ENCODE measurements at places on chromosomes 7 and 10. TPM values are rescaled to one million over a fixed set of nuclear protein-coding genes. Genes with fewer than 3 reads are reported as not detected.
A peak's percentile ranks its signal among the peaks of the same experiment; 100 is the strongest.

DNA sequence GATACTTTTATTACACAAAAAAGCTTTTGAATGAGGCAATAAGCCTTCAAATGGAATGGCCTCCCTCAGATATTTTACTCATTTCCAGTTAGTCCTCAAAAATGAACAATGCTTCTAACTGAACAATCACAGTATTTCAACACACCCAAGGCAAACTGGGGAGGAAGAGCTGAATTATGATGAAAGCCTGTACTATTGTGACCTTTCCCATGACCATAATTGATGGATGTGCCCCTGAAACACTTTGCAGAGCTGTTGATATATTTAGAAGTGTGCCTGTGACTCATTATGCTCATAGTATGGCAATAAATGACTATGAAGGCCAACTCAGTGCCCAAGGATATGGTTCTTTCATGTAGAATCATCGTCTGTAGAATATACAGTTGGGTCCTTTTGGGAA, 248.1 kb downstream of the AHR start:
- DNase-seq, result no peak
- no peak overlapping the region for H3K4me3 ChIP-seq
- no peaks in the 10 kb centered on the region for H3K4me1 ChIP-seq
- no peaks in the 10 kb centered on the region for H3K27me3 ChIP-seq
- H3K36me3 ChIP-seq, result no peaks in the 10 kb centered on the region

DNA sequence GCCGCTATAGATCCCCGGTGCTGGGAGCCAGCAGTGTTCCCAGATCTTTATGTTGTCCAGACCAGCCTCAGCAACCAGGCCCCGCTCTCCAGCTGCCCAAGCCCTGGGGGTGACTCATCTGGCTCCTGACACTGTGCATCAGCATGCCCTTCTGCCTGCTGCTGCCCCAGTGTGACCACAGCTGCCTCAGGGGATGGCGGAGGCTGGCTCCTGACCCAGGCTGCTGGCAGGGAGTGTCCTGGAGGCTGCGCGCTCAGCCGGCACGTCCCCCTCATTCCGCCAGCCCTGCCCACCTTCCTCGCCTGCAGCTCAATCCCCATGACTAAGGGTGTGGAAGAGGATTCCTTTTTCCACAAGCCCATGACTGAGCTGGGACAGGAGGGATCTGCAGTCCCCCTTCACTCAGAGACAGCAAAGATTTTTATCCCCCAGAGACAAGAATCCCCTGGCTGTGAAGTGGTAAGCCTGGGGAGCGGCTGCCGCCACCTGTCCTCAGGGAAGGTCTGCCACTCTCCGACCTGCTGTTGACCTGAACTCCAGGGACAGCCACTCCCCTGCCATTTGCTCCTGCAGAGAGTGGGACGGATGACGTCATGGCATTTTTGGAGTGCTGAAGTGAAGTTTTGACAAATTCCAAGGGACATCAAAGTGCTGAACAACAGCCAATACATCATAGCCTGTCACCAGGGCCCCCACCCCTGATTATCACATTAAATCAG, 182.8 kb upstream of the BMPER start:
- no peak overlapping the region for H3K27ac ChIP-seq
- no peak overlapping the region for H3K4me3 ChIP-seq

GRCh38 chr10:61970182-61971002, 68.9 kb downstream of the ARID5B start:
- no peaks in the 10 kb centered on the region for H3K27me3 ChIP-seq
- H3K36me3 ChIP-seq, result peaks cover 8% of the 10 kb centered on the region
- peaks cover 61% of the 10 kb centered on the region for H3K4me1 ChIP-seq
- DNase-seq, result no peak
- no peak overlapping the region for H3K27ac ChIP-seq
- H3K4me3 ChIP-seq, result no peak overlapping the region

The UBTD1 gene
- 1.6 TPM for total RNA-seq

DNA sequence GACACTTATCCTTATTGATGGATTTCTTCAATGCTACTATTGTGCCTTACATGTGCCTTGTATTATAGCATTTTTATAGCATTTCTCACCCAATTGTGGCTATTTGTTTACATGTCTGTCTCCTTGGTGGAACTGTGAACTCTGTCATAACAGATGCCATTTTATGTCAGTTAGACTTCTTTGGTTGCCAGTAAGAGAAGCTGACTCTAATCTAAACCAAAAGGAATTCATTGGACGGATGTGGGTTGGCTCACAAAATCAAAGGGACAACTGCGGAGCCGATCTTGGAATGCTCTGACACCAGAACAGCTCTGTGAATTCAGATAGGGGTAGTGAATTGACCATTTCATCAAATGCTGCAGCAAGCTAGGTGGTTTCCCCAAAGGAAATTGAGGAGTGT, 15.0 kb downstream of the GARIN1A start:
- H3K4me3 ChIP-seq, result no peak overlapping the region
- H3K27me3 ChIP-seq, result no peaks in the 10 kb centered on the region
- DNase-seq, result no peak
- no peaks in the 10 kb centered on the region for H3K36me3 ChIP-seq
- H3K27ac ChIP-seq, result no peak overlapping the region

DNA sequence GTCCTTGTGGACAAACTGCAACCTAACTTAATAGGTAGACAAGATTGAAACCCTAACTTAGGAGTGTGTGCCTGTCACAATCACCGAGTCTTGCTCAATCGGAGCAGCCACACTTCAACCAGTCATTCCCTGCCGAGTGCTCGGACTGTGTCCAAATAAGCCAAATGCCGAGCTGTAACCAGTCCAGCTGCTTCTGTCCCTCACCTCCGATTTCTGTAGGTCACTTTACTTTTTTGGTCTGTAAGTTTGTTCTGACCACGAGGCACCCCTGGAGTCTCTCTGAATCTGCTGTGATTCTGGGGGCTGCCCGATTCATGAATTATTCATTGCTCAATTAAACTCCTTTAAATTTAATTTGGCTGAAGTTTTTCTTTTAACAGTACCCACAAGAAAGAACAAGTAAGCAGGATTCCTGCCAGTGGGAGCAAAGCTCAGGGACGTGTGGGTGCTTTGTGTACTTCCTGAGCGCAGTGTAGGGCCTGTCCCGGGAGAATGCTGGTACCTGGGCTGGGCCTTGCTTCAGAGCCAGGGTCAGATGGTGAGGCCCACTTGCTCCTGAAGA, 140.1 kb downstream of the ACTR3B start:
- DNase-seq, result no peak
- no peaks in the 10 kb centered on the region for H3K36me3 ChIP-seq

DNA sequence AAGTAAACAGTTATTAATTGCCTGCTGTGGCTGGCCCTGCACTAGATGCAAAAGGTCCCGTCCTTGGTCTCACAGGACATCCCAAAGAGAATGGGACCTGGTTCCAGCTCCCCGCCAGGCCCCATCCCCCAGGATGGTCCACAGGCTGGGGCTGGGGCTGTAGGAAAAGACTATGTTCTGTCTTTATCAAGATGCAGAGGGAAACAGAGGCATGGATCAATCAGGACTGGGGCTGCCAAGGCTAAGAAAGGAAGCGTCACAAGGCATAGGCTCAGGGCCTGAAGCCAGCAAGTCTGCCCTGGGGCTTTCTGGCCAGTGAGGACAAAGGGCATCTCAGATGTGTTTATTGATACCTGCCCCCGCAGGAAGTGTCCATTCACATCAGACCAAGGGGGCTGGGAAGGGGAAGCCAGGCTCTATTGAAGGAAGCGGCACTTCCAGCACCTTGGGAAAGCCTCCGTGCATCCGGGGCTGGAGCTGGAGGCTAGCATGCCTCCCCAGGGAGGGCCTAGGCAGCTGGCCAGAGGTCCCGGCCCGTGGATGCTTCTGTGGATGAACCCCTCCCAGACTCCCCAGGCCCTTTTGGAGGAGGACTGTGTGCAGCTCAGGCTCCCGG, 5.8 kb downstream of the VSIR start:
- H3K4me3 ChIP-seq, result peak overlapping the region; percentile 86
- DNase-seq, result no peak
- no peaks in the 10 kb centered on the region for H3K27me3 ChIP-seq

The DMTF1 gene
- total RNA-seq, result 181 TPM

The GPER1 gene
- total RNA-seq, result 0.25 TPM

The GPR22 gene
- total RNA-seq, result not detected

DNA sequence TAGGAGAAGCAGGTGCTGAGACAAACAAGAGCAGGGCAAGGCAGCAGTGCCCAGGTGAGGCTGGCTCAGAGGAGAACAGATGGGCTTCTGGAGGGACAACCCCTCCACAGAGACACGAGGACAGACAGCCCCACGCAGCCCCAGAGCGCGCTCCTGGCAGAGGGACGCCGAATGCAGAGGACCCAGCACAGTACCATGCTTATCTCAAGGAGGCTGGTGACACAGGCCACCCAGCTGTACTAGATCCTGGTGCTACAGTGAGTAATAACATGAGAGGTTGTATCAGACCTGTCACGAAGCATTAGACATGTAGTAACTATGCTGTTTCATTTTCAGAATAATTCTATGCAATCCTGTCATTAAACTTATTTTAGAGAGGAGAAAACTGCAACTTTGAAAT, 60.4 kb upstream of the NCAPG2 start:
- DNase-seq, result no peak
- H3K4me3 ChIP-seq, result no peak overlapping the region
- H3K36me3 ChIP-seq, result peaks cover 6% of the 10 kb centered on the region
- H3K27me3 ChIP-seq, result no peaks in the 10 kb centered on the region
- no peak overlapping the region for H3K27ac ChIP-seq

- no peaks in the 10 kb centered on the region for H3K36me3 ChIP-seq
- no peak for DNase-seq
- H3K4me1 ChIP-seq, result peaks cover 46% of the 10 kb centered on the region
- no peak overlapping the region for H3K4me3 ChIP-seq
- H3K27ac ChIP-seq, result no peak overlapping the region
These were observed 162.6 kb downstream of the FAM107B start for GRCh38 chr10:14611968-14612693.

The NPSR1 gene
- total RNA-seq, result not detected

- no peaks in the 10 kb centered on the region for H3K27me3 ChIP-seq
- peak overlapping the region; percentile 68 for H3K27ac ChIP-seq
- peak overlapping the region; percentile 89 for H3K4me3 ChIP-seq
- H3K4me1 ChIP-seq, result peaks cover 58% of the 10 kb centered on the region
- DNase-seq, result no peak
These were observed 1.2 kb downstream of the TPST1 start for GRCh38 chr7:66206119-66206933.

The NT5C2 gene
- 80.8 TPM for total RNA-seq

DNA sequence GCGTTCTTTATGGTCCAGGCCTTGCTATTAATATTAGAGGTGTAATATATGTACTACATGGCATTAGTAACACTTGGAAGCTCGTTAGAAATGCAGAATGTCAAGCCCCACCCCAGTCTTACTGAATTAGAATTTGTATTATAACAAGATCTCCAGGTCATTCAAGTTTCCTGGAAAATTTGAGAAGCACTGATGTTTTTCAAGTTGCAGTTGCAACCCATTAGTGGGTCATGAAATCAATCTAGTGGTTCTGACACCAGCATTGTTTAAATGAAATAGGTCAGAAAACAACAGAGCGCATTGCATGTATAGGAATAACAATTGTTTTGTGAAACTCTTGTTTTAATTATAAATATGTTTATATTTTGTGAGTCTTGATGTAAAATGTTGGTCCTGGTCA, 28.8 kb upstream of the MICU1 start:
- H3K4me3 ChIP-seq, result no peak overlapping the region
- H3K27me3 ChIP-seq, result no peaks in the 10 kb centered on the region
- no peaks in the 10 kb centered on the region for H3K36me3 ChIP-seq

GRCh38 chr7:39733881-39734632, 110.7 kb downstream of the RALA start:
- peak overlapping the region; percentile 91 for H3K4me3 ChIP-seq
- H3K4me1 ChIP-seq, result peaks cover 49% of the 10 kb centered on the region
- H3K27me3 ChIP-seq, result no peaks in the 10 kb centered on the region
- DNase-seq, result peak; percentile 6

The ANKRD30A gene
- not detected for total RNA-seq

The COL28A1 gene
- 0.33 TPM for total RNA-seq

The SEMA4G gene
- 1.6 TPM for total RNA-seq

DNA sequence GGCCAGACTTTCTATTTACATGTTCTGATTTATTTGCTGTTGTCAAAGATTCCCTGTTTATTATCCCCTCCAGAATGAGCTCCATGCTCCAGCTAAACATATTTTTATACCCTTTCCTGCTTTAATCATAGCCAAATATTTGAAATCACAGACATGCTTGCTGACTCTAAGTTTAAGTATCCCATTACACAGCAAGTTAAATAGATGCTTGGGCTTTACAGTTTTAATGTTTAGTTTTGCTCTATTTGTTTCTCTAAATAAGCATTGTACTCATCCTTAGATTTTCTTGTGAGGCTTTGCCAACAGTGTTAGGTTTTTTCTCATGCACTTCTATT, 196.8 kb downstream of the TAX1BP1 start:
- H3K27ac ChIP-seq, result no peak overlapping the region
- peaks cover 19% of the 10 kb centered on the region for H3K36me3 ChIP-seq
- H3K4me3 ChIP-seq, result no peak overlapping the region
- H3K4me1 ChIP-seq, result peaks cover 2% of the 10 kb centered on the region
- H3K27me3 ChIP-seq, result peaks cover 4% of the 10 kb centered on the region

GRCh38 chr7:112481833-112482670, 1.3 kb downstream of the LSMEM1 start:
- no peak for DNase-seq
- H3K36me3 ChIP-seq, result peaks cover 8% of the 10 kb centered on the region
- no peaks in the 10 kb centered on the region for H3K27me3 ChIP-seq
- H3K27ac ChIP-seq, result no peak overlapping the region
- H3K4me3 ChIP-seq, result no peak overlapping the region

GRCh38 chr7:7922684-7923385, 45.8 kb upstream of the GLCCI1 start:
- H3K27me3 ChIP-seq, result no peaks in the 10 kb centered on the region
- no peak for DNase-seq
- no peaks in the 10 kb centered on the region for H3K36me3 ChIP-seq
- H3K27ac ChIP-seq, result no peak overlapping the region

The TFPI2 gene
- total RNA-seq, result not detected

DNA sequence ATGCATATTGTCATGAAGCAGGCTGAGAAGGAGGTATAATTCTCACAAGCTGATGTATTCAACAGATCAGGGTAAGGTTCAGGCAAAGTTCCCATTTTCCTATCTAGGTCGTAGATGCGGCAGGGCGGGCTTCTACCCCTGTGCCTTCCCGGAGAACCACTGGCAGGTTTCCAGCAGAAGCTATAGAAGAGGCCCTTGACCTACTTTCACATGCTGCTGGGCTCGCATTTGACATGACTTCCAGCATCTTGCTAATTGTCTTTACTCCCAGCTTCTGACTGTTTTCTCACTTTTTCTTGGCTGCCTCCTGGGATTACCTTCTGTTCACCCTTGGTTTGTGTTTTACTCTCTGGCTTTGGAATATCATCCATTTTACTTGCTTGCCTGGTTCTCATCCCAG, 32.6 kb upstream of the ORC5 start:
- H3K4me1 ChIP-seq, result no peaks in the 10 kb centered on the region
- no peak overlapping the region for H3K27ac ChIP-seq
- H3K27me3 ChIP-seq, result peaks cover 23% of the 10 kb centered on the region

DNA sequence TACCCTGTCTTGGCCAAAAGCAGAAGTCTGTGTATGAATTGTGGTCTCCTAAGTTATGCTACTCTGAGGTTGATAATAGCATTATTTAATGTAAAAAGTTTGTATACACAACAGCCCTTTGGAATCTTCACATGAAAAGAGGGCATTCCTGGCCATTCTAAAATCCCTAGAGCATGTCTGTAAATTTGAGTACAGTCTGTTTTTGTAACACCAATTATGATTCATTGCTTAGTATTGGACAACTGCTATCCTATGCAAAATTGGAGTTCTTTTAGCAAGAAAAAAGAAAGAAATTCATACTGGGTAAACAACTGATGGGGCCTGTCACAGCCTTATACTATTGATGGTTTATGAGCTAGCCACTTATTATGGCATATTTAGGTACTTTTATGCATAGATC, 10.2 kb downstream of the CUTC start:
- H3K36me3 ChIP-seq, result peaks cover 53% of the 10 kb centered on the region
- H3K4me3 ChIP-seq, result no peak overlapping the region
